Keratinocyte (primary cell): ENCODE measurements at places on chromosomes 7 and 10. TPM values are rescaled to one million over a fixed set of nuclear protein-coding genes. Genes with fewer than 3 reads are reported as not detected.

PKD2L1 gene
- polyA plus RNA-seq = not detected in 3 replicates

GRCh38 chr10:79221110-79222051 lies 125.9 kb upstream of the PPIF start:
- DNase-seq = peak; percentile 73

AKR1D1 gene
- polyA plus RNA-seq = not detected in 3 replicates

OR13A1 gene
- 0.03 TPM in 1 of 3 replicates, not detected in the others for polyA plus RNA-seq

GJD4 gene
- polyA plus RNA-seq = not detected in 3 replicates

DNA sequence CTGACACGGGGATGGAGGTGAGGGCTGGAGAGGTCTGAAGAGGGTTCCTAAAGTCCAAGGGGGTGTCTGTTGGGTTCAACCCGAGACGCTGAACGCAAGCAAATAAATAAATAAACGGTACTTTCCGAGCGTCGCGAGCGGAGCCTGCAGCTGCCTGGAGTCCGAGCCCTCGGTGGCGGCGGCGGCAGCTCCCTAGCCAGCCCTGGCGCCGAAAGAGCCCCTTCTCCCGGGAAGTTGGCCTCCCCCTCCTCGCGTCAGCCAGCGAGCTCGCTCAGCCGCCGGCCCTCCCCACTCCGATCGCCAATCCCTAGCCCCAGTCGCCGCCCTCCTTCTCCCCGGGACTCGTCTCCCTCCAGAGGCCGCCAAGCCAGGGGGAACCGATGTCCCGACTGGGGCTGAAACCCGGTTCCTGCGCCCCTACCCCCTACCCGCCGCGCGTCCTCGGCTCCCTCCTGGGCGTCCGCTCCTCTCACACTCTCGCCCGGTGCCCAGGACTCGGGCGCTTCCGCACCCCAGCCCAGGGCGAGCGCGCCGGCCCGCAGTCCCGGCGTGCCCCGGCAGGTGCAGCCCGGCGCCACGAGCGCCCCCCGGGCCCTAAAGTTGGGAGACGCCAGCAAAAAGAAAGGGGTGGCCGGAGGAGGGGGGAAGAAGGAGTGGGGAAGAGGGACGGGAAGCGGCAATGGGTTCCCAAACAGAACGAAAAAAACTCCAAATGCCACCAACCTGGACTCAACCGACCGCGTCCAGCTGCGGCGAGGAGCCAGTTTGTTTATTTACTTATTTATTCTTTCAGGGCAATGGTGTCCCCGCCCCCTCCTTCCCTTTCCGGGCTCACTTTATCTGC lies at the start of gene GFRA1:
Gene GFRA1 (minus strand): TSS at position 767 of the 844 bp plus-strand sequence. CDS start 1,177 bp downstream, outside the sequence.
- DNase-seq = no peak

DNA sequence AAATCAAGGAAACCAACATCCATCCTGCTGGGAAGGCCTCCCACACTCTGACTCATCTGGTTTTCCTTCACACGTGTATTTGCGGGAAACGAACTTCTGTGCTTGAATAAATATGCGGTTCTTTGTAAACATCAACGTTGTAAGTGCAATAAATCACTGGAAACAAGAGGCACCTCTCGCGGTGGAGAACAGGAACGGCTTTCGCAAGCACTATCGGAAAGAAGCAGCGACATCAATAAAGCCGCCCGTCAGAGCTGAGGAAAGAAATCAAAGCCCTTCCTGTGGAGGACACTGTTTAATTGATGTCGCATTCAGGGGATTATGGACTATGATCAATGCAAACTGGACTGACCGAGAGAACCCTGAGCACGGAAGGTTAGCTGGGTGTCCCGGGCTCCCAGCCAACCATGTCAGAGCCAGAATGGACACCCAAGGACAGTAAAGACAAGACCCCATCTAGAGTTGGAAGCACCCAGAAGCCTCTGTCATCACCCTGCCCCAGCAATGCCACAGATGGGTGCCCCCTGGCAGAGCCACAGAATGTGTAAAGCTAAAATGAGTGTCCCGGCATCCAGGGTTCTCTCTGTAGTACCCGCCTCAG lies 37.6 kb downstream of the OAT start:
- DNase-seq = no peak

- no peak for DNase-seq
Observed at GRCh38 chr10:10178476-10178875, 839.2 kb upstream of the CELF2 start.

GRCh38 chr10:108346066-108346465 lies 1181.6 kb upstream of the SORCS1 start:
- DNase-seq = no peak

DNAH11 gene
- polyA plus RNA-seq = under 0.01 to 0.21 TPM (median 0.09 TPM) in 3 replicates

FANK1 gene
- 7.3 to 14.8 TPM (median 13.4 TPM) in 3 replicates for polyA plus RNA-seq

GRCh38 chr7:100825751-100826513 lies 1.4 kb downstream of the EPHB4 start:
- DNase-seq = no peak

GRCh38 chr7:117113871-117114270 lies 160.6 kb downstream of the ST7 start:
- DNase-seq = no peak

MYO3A gene
- not detected in 3 replicates for polyA plus RNA-seq

ADAM22 gene
- polyA plus RNA-seq = 0.03 to 0.11 TPM (median 0.07 TPM) in 3 replicates

- DNase-seq = no peak
Observed at GRCh38 chr10:6299743-6300105, 97.0 kb downstream of the PFKFB3 start.

DNA sequence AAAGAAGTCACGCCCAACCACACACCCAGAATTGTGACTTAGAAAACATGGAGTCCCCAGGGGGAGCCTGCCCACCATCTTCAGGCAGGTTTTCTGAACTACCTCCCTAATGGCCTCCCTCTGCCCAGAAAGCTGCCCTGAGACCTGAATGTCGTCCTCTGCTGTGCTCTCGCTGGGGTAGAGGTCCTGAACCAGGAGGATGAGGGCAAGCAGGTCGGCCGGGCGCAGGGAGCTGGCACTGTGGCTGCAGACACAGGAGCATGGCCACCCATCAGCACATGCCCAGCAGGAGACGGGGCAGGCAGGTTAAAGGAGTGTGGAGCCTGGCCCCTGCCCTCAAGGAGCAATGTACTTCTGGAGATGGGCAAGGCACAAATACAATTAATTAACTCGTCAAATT lies 15.4 kb upstream of the PYROXD2 start:
- DNase-seq = no peak
